Cardiac muscle cell (in vitro differentiated cells and primary cell): ENCODE measurements at places on chromosomes 2 and 18. TPM values are rescaled to one million over a fixed set of nuclear protein-coding genes. Genes with fewer than 3 reads are reported as not detected.

The RNF125 gene
- polyA plus RNA-seq, result 0.99 and 2.0 TPM in 2 replicates

The CKAP2L gene
- polyA plus RNA-seq, result 4.0 and 20.9 TPM in 2 replicates

The MSH6 gene
- polyA plus RNA-seq, result 78.1 and 89.1 TPM in 2 replicates

The C18orf54 gene
- 0.84 and 5.3 TPM in 2 replicates for polyA plus RNA-seq

The ESPNL gene
- 3.7 and 5.3 TPM in 2 replicates for polyA plus RNA-seq

The SERPINB4 gene
- not detected in 2 replicates for polyA plus RNA-seq

The WNT10A gene
- polyA plus RNA-seq, result not detected in 2 replicates

The FEV gene
- polyA plus RNA-seq, result not detected in 2 replicates

The ERFE gene
- polyA plus RNA-seq, result 0.60 and 2.0 TPM in 2 replicates

The POTEE gene
- 7.5 and 10.1 TPM in 2 replicates for polyA plus RNA-seq

The ACMSD gene
- 0.46 TPM in 1 of 2 replicates, not detected in the other for polyA plus RNA-seq

The OBSL1 gene
- 276 and 302 TPM in 2 replicates for polyA plus RNA-seq

The DSC1 gene
- 0.07 TPM in 1 of 2 replicates, not detected in the other for polyA plus RNA-seq

The IL36RN gene
- not detected in 2 replicates for polyA plus RNA-seq

The LOXHD1 gene
- 0.32 TPM in 1 of 2 replicates, not detected in the other for polyA plus RNA-seq

The EVA1A gene
- 0.57 and 0.59 TPM in 2 replicates for polyA plus RNA-seq
